Stimulated activated CD4-positive, alpha-beta T cell treated with anti-CD3 and anti-CD28 coated beads, Interleukin-2, amount 100 ng/mL, for 4 hours (primary cell): ENCODE measurements at places on chromosomes 16 and 17.

GRCh38 chr17:57276621-57277020, 20.3 kb downstream of the MSI2 start:
- DNase-seq: no peak

DNA sequence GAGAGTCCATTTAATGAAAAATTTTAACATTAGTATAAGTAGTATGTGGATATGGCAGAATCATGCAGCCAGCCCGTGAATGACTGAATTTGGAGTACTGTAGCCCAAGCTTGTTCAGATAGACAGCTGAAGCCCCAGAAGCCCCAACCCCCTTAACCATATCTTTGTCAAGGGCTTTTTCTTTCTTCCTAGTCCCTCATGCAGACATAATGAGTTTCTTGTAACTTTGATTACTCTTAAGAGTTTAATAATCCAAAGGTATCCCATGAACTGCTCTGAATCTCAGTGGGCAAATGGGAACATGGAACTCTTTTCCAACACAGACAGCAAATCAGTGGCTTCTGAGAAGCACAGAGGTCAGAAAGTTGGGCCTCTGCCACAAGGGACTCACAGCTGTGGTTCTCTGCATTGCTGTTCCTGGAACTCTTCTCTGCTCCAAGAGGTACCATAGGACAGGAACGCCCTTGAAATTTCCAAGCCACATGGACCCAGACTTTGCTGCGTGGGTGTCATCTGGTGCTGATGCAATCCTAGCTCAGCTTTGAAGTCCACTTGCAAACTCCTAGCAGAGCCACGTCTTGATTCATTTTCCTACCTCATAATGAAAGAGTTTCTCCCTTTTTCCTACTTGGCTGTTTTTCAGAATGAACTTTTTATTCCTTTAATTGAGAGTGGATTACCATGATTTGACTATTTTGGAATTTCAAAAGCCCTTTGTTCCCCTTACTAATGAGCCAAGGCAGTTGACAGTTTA, 18.1 kb downstream of the LYRM1 start:
- no peak for DNase-seq

DNA sequence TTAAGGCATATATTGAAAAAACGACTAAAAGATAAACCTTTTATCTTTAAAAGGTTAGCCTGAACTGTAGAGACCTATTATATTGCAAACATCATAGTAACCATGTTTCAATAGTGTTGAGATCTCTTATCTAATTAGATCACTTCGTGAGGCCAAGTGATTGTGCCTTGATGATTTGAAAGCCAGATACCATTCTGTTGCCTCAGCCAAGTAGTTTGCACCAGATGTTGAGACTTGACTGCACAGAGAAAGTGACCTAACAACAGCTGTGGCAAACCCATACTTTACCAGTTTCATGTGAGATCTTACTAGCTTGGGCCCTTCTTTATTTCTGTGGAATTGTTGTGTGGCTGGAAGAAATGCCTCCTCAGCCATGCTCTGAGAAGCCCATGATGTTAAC, 717.3 kb downstream of the KCNJ2 start:
- no peak for DNase-seq

- no peak for DNase-seq
Observed at GRCh38 chr16:68069511-68070248, 15.5 kb upstream of the NFATC3 start.

DNA sequence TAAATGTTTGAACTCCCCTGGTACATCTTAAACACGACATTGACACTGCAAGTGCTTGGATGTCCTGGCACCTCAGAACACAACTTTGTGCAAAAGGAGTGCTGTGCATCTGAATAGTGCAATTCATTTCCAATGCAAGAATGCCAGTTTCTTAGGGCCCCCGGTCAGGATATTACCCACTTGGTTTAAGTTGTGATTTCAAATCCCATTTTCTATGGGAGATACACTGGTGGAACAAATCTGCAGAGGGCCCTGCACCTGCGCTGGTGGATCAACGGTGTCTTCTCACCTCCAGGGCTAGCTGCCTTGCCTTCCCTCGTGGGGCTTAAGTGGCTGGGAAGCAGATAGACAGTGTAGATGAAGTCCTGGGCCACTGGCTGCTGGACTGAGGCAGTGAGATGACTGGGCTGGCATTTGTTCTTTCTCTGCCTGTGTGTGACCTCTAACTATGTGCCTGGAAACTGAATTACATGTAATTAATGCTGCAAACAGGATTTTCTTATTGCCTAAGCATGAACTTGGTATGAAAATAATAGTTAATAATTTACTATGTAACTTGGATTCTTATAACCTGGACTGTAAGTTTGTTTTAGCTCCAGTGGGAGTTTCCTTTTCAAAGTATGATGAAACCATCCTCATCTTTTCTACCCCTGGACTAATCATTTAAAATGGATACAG, 20.9 kb downstream of the HAPSTR1 start:
- no peak for DNase-seq

- DNase-seq: no peak
Observed at GRCh38 chr16:51306886-51307595, 156.0 kb upstream of the SALL1 start.

DNA sequence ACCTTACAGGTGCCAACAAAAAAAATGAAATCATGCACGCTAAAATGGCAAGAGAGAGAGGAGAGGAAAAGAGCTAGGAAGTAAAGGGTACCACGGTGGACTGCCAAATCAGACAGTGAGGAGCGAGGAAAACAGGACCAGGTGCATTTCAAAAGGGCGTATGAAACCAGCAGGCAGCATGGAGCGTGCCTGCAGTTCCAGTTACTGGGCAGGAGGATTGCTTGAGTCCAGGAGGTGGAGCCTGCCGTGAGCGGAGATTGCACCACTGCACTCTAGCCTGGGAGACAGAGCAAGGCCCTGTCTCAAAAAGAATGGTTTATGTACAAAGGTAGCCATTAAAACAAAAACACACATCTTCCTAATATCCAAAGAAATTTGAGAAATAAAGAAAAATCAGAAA, 16.4 kb downstream of the USP36 start:
- DNase-seq: no peak

DNA sequence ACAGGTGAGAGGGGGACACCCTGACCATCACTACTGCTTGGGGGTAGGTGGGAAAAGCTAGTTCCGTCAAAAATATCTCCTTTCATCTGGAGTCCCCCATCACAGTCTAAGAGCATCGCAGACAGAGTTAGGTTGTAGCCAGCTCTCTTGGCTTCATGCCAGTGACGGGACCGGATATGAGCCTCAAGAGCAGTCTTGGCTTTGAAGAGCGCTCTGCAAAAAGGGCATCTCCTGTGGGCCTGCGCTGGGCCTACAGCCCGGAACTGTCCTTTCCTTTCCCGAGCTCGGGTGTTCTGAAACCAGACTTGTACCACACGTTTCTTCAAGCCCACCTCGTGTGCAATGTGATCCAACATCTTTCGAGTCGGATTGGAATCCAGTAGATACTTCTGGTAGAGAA, 253.6 kb downstream of the ZFHX3 start:
- DNase-seq: no peak

DNA sequence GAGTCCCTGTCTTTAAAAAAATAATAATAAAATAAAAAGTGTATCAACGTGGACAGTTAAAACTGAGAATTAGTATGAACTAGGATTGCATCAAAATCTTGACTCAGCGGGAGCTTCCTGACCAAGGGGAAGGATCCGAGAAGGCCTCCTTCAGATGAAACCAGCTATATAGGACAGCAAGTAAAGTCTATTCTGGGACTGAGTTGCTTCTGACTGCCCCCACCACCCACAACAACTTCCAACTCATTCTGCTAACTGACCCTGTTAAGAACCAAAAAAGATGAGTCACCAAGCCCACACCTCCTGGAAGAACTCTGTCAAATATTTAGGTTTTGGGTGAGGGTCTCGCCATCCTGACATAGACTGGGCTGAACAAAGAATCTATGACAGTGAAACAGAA, 24.9 kb downstream of the MPP3 start:
- no peak for DNase-seq

- DNase-seq: no peak
Observed at GRCh38 chr16:50696575-50697420, 3.4 kb downstream of the NOD2 start.
